ENCODE measurements at places on chromosomes 1 and 21.

GRCh38 chr1:119226321-119226720, 85.9 kb upstream of the WARS2 start:
- DNase-seq: no peak

- no peak for DNase-seq
These were observed 179.3 kb downstream of the KAZN start for GRCh38 chr1:14777516-14778506.

GRCh38 chr1:26844424-26845196, 18.1 kb downstream of the ZDHHC18 start:
- DNase-seq: no peak

- no peak for DNase-seq
These were observed 12.7 kb upstream of the CRNN start for GRCh38 chr1:152426731-152427130.

- no peak for DNase-seq
These were observed 677.9 kb downstream of the MATN1 start for GRCh38 chr1:30045304-30046090.

DNA sequence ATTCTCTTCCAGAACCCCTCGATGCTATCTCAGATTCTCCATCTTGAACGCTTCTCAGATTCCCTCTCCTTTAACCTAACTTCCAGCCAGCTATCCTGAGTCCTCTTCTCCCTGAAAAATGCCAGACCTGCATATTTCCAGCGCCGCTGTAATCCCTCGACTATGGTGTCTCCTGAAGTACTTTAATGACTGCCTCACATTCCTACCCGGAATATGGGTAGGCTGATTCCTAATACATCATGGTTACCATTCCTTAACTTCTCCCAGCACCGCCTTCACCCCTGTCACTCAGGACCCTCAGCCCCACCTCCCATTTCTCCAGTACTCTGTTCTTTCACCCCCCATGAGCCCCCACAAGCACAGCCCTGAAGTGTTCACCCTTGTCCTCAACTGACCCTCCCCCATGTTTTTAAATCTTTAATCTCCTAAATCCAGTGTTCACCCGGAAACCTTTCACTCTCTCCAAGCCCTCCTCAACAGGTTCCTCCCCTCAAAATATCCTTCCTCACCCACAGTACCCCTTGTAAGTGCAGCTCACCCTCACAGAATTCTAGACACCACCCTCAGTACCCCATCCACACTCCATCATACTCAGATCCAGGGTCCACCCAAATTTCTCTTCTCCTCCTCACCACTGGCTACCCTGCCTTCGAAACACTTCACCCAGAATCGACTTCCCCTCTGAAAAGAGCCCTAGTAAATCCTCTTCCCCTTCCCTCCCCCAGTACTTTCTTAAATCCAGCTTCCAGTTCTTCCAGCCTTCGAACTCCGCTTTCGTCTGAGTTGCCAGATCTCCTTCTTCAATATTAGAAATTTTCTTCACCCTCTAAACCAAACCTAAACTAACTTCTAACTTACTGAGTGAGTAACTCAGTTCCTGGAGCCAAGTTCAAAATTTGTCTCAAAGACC, 922 bp downstream of the CPT2 start:
- DNase-seq: peak; percentile 51

- DNase-seq: no peak
These were observed 16.4 kb upstream of the KANK4 start for GRCh38 chr1:62335656-62336055.

DNA sequence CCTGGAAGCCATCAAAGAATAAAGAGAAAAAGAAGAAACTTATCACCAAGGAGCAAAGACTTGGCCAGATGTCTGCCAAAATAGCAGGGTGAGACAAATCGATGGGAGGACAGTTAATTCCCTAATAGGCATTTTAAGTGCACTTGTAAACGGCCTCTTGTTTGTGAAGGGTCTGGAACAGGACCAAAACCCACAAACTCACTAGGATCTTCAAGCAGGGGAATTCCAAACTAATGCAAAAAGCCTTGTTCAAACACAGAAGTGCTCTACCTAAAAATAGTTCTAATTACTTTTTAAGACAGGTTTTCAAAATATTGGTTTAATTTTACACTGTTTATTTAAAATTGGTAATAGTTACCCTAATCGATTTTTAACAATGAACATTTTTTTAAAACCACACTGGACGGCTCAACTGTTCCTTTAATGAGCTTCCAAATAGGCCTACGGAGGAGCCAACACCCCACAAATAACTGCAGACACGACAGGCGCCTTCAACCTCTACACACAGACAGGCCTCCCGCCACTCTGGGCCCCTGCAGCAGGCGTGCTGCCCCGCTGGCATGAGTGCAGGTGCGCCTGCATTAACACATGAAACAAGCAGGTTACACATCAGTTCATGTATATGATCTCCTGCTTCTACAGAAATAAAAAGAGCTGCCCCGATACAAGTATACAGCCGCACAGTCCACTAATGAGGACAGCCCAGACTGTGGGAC, 15.8 kb downstream of the UBE2G2 start:
- DNase-seq: no peak

- no peak for DNase-seq
These were observed 259.1 kb downstream of the DSCAM start for GRCh38 chr21:40587736-40588346.

- no peak for DNase-seq
These were observed 159.1 kb upstream of the USP24 start for GRCh38 chr1:55374216-55374615.

GRCh38 chr1:227357927-227358302, 39.6 kb upstream of the CDC42BPA start:
- no peak for DNase-seq

DNA sequence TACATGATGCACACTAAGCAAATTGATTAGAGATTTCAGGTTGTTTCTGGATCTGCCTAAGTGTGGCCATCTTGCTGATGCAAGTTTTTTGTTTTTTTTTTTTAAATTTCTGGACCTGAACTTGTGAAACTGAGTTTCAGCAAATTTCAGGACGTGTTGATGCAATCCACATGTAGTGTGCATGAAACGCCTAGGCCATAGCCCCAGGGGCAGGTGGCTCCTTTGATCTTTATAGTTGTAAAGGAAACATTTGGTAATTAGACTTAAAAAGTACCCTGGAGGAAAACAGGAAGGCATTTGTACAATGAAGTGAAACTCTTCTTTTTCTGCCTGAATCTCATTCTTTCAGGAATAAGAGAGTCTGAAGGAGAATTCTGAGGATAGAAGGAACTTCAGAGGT, 162.2 kb upstream of the LHX8 start:
- DNase-seq: no peak

GRCh38 chr1:21238141-21238800, 52.0 kb downstream of the ECE1 start:
- peak; percentile 52 for DNase-seq

DNA sequence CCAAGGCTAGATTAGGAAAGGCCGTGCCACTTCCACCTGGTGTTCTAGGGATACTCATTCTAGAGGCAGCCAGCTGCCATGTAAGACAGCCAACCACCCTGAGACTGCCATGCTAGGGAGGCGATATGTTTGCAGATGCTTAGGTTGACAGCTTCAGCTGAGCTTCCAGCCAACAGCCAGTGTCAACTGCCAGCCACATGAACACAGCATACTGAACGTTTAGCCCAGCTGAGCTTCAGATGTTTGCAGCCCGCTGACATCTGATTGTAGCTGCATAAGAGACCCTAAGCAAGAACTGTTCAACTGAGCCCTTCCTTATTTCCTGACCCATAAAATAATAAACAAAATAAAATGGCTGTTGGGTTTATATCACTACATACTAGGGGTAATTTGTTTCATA, 5.0 kb upstream of the KCNC4 start:
- DNase-seq: no peak

DNA sequence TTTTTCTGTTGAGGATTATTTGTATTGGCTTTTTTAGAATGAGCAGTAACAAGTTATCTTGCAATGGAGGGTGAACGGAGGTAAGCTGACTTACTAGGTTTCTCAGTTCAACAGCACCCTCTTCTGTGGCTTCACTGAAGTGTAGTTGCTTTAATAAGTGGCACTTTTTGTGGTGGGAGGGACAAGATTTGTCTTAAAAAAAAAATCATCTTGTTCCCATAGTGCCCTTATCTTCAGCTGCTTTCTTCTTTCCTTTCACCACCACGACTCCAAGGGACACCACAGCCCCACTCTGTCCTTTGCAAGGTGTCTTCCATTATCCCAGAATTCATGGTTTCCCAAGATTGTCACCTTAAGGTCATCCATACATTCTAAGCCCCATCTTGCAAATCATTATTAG, 92.9 kb downstream of the PIGK start:
- peak; percentile 65 for DNase-seq

Measured in AG20443 (cell line).